ENCODE measurements at places on chromosomes 1 and 21.

DNA sequence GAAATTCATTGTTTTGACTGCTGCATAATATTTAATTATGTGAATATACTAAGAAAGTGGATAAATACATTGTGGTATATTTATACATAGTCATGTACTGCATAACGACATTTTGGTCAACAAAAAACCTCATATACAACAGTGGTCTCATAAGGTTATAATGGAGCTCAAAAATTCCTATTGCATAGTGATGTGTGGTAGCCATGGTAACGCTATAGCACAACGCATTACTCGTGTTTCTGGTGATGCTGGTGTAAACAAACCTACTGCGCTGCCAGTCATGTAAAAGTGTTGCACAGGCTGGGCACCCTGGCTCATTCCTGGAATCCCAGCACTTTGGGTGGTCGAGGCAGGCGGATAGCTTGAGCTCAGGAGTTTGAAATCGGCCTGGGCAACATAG, 52.6 kb upstream of the NHLH2 start:
- no peak for DNase-seq

DNA sequence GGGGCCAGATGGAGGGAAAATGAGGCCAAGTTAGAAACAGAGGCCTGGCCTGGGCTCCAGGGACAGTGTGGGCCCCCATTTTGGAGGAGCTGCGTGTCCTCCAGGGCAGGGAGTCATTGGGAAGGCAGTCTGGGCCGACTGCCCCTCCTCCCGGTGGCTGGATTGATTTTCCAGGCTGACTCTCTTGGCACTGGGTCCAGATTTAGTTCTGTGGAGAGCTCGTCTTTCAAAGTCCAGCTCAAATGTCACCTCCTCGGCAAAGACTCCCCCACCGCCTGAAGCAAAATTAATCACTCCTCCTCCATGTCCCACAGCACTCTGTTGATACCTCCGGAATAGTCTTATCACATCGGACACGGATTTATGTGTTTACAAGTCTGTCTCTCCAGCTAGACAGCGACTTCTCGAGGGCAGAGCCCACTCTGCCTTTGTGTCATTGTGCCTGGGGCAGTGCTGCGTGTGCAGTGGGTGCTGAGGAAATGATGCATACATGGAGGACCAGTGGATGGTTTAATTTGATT, 175.1 kb downstream of the CAMTA1 start:
- DNase-seq, result no peak

- no peak for DNase-seq
These were observed 139.7 kb upstream of the POGK start for GRCh38 chr1:166699613-166700012.

- DNase-seq, result no peak
These were observed 10.1 kb downstream of the ATF3 start for GRCh38 chr1:212618466-212619210.

GRCh38 chr1:87715471-87715870, 386.8 kb downstream of the LMO4 start:
- no peak for DNase-seq

DNA sequence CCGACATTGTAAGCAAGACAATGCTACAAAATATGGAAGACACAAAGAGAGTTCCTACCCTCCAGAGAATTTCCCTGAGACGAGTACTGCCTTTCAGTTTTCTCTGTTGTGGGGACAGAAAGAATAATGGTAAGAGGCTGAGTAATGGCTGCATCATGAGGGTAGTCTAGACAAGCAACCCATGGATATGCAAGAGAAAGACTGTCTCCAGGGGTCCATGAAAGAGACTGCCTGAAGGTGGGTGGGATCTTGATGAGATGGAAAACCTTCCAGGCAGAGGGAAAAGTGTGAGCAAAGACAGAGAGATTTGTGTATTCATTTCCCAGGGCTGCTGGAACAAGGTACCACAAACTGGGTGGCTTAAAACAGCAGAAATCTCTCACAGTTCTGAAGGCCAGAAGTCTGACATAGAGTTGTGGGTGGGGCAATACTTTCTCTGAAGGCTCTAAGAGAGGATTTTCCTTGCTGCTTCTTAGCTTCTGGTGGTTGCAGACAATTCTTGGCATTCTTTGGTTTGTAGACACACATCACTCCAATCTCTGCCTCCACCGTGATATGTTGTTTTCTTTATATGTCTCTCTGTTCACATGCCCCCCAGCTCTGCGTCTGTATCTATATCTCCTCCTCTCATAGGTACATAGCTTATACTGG, 41.4 kb downstream of the ANP32E start:
- no peak for DNase-seq

DNA sequence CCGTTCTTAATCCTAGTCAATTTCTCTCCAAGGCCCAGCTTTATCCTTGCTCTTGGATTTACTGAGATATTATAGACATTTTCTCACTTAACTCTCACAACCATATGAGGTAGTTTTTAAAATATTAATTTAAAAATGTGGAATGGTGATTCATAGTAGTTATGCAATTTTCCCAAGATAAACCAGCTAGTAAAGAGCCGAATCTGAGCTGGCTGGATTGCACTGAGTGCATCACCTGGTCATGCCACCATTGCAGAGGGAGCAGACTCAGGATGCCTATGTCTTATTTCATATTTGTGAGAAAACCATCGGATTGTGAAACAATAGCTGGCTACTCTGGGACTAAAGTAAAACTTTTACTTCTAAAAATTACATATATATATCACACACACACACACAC, 494.0 kb downstream of the KCNT2 start:
- no peak for DNase-seq
